Hematopoietic multipotent progenitor cell treated with erythropoietin and hydrocortisone succinate and interleukin-3 and kit ligand, for 6 days (in vitro differentiated cells): ENCODE measurements at places on chromosomes 12 and 14.

DNA sequence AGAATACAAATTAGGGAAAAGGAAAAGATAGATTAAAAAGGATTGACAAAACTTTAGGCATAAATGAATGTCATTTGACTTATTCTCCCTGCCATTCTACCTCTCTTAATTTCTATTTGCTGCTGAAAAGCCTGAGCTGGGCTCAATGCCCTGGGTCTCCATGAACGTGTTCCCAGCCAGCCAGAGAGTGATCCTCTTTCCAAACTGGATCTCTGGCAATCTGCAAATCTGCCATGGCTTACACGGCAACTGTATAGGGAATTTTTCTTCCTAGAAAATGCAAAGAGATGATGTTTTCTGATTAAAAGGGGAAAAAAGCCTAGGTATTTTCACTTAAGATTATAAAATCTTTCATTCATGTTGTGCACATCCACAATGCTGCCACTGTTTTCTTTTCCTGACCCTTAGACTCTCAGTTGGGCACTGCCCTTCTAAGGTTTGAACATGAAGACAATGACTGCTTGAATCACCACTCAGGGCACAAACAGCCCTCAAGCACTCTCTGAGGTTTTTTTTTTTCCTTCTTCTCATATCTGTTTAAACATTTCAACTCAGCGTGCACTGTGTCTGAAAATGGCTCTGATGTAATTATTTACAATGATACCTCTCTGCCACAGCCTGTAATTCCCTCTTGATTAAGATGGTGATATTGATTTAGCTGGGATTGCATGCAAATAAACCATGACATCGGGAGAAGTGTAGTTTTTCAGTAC is 60.3 kb downstream of the DACT1 start:
- DNase-seq = no peak

DNA sequence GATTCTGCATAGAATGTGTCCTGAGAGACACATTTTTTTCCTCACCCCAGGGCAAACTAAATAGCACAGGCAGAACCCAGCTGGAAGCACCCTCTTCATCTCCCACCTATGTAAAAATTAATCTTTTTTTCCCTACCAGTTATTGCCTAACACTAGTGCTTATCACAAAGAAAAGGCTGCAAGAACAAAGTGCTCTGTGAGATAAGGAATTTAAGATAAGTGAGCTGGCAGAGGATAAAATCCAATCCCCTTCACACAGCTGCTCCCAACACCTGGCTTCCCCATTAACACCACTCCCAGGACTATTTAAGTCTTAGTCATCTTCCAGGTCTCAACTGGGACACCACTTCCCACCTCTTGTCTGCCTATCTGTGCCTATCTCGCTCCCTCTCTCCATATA is 75.2 kb downstream of the TTC9 start:
- DNase-seq = no peak

DNA sequence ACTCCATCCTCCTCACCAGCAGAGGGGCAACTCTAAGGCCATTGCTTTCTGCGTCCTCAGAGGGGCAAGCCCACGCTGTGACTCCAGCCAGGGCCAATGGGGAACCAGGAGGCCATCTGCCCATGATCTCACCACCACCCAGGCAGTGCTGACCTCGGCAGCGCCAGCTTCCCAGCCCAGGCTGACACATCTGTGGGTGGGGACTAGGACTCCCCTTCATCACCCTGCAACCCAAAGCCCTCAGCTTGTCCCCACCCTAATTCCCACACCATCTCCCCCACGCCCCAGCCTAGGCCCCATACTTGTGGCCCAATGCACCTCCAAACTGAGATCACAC is 58.6 kb downstream of the VWF start:
- DNase-seq = no peak

DNA sequence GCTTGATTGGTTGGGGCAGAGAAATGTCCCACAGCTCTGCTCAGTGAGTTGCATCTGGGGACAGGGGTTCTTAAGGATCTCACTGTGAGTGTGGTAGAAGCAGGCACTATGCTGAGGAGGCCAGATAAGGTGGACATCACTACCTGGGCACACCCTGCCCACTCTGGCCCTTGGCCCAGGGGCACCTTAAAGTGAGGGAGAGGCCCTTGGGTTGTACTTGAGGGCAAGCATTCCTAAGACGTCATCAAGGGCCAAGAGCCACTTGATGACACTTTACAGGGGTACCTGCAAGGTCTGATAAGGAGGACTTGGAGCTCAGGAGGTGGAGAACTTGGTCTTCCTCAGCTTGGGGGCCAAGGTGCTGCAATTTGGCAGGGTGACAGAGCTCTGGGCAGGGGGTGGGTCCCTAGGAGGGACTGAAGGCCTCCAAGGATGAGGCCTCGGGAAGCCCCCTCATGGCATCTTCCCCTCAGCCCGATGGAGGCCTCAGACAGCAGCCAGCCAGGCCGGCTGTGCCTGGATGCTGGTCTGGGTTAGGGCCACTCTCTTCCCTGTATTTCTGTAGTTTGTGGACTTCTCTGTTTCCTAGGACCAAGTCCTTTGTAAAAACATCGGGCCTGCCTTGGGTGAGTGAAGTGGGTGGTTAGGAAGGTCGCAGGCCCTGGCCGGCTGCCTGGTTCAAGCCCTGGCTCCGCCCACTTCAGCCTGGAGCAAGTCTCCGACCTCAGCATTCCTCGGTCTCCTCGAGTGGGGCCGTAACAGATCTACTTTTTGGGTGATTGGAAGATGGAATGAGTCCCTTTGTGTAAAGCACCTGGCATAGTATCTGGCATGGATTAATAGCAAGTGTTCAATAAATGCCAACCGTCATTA is 24.8 kb downstream of the GPR68 start:
- DNase-seq = no peak

- DNase-seq = peak; percentile 15
These were observed 60.9 kb upstream of the GPATCH2L start for GRCh38 chr14:76090616-76091391.

DNA sequence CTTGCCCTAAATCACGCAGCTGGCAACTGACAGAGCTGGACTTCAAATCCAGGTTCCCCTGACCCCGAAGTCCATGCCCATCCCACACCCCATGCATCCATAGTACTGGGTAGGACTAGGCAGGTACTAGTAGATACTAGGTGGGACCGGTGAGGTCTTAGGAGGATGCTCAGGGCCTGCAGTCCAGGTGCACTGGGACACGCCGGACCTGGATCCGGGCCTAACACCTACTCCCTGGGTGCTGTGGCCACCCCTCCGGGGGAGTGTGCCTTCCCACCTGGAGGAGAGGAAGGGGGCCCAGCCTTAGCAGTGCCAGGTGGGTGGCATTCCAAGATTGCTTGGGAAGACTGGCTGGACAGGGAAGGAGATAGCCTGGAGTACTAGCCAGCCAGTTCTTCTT is 64.8 kb downstream of the CACNA1C start:
- DNase-seq = no peak

DNA sequence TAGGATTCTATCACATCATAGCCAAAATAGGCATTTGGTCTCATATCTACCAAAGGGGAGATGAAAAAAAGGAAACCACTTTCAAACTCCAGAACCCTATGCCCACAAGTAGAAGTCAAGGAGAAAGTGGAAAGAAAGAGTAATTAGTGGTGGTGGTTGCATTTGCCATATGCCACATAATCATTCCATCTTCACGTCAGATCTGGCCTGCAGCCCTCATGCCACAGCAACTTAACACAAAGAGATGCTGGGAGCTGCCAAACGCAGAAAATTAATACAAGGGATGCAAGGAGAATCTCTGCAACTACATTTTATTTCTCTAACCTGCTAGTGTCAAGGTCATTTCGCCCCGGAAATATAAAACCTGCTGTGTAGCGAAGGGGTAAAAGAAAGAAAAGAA is 148.6 kb upstream of the FOXN3 start:
- no peak for DNase-seq

GRCh38 chr12:104697186-104697585 is 240.4 kb downstream of the CHST11 start:
- DNase-seq = no peak

DNA sequence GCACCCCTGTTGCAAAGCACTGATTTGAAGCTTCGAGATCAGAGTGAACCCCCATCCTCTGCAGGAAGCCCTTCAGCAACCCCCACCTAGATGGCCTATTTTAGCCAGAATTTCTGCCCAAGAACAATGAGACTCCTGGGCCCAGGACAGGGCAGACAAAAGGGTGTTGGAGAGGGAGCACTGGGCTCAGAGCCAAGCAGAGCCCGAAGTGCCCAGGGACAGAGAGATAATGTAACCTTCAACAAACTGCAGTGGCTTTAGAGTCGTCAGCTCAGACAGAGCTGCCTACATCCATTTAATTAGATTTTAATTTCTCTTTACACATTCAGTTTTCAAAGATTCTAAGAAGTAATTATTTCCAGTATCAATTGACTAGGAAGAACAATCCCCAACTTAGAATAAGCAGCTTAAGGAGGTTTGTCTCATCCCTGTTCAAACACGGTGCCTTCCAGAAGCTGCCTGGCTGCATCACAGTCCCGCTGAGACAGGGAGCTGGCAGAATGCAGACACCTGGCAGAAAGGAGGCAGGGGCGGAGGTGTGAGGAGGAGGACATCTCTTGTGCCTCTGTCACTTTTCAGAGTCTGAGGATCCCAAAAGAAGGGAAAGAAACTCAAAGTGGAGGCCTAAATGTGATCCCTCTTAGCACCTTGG is 504.9 kb upstream of the CCDC196 start:
- DNase-seq = no peak

- DNase-seq = no peak
These were observed 165.7 kb downstream of the SRGAP1 start for GRCh38 chr12:64010069-64010686.

- DNase-seq = no peak
These were observed 175.8 kb downstream of the DERA start for GRCh38 chr12:16086942-16087341.

DNA sequence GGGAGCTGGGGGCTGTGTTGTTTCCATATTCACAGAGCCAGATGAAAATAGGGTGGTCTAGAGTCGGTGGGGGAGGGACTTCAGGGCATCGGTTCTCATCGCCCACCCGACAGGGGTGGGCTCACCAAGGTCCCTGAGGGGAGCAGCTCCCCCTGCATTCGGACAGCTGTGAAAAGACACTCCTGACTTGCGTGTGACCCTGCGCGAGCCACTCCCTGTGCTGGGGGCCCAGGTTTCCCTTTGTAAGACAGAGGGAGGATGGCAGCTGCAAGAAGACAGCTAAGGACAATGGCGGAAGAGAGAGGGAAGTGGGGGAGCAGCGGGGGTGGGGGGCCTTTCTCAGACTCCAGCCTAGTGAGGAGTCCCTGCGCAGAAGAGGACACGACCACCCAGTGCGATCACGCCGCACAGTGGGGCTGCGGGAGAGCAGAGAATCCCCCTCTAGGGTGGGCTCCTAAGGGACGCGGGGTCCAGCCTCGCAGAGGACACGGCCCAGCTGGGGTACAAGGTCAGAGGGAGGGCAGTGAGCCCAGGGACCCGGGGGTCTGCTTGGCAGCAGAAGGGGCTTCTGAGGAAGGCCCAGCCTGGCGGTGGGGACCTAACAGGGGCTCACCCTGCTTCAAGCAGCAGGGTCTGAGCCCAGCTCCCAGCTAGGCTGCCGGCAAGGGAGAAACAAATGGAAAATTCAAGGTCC is 326.9 kb upstream of the DIO3 start:
- no peak for DNase-seq

DNA sequence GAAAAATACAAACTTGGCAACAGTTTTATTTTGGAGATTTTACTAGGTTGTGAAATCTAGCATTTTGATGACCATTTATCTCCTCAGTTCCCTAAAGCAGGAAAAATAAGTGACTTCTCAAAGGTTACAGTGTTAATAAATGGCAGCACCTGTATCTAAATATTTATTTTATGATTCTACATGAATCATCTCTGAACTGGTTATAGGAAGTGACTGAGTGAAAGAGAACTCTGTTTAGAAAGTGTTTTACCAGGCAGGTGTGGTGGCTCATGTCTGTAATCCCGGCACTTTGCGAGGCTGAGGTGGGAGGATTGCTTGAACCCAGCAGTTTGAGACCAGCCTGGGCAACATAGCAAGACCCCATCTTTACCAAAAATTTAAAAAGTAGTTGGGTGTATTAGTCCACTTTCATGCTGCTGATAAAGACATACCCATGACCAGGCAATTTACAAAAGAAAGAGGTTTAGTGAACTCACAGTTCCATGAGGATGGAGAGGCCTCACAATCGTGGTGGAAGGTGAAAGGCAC is 26.3 kb downstream of the MIPOL1 start:
- DNase-seq = no peak

GRCh38 chr12:20282401-20282800 is 85.9 kb upstream of the PDE3A start:
- no peak for DNase-seq

DNA sequence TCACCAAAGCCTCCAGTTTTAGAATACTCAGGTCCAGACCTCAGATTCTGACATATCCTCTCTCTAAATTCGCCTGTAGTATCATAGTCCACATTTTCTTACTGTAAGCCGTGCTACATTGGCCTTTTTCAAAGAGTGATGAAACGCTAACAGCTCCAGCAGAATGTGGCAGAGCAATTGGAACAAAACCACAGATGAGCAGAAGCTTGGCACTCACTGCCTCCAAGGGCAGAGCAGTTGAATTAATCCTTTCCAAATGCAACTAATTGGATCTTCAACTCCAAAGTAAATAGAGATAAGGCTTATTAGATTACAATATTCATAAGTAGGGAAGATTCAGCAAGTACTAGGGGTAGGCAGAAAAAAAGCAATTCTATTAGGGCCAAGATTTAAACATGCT is 128.3 kb downstream of the SLC35F4 start:
- no peak for DNase-seq

- DNase-seq = no peak
These were observed 232.4 kb downstream of the RGS6 start for GRCh38 chr14:72164420-72165228.

DNA sequence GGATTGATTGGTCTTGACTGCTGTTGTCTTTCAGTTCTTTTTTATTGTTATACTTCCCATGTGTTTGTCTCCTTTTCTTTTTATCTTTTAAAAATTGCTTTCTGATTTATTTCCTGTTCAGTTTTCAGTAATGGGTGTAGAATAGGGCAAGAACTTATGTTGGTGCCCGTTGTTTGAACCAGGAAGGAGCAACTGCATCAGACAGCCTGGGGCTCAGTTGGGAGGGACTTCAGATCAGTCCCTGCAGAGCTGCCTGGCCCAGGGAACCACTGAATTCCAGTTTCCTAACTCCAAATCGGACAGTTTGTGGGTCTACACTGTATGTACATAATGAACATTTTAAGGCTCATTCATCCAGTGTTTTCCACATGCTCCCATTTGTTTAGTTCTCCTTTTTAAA is 64.9 kb downstream of the FBXO34 start:
- peak; percentile 27 for DNase-seq

DNA sequence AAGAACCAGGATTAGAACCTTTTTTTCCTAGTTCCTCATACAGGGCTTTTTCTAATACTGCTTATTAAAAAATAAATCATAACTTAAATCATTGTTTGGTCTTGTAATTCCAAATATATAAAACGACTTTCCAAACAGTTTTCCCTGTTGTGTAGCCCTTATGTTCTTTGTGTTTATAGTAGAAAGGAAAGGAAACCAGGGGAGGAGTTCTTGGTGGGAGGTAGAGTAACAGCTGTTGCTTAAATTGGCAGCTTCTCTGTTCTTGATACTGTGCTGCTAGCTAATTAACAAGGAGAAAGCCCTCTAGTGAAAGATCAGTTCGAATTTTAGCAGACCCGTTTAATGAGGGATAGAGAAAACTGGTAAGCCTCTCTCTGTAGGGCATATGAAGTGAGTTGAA is 15.0 kb downstream of the SRP54 start:
- no peak for DNase-seq

GRCh38 chr14:69413483-69413882 is 15.0 kb downstream of the SLC39A9 start:
- no peak for DNase-seq
